ENCODE measurements at places on chromosomes 6 and 20.

DNA sequence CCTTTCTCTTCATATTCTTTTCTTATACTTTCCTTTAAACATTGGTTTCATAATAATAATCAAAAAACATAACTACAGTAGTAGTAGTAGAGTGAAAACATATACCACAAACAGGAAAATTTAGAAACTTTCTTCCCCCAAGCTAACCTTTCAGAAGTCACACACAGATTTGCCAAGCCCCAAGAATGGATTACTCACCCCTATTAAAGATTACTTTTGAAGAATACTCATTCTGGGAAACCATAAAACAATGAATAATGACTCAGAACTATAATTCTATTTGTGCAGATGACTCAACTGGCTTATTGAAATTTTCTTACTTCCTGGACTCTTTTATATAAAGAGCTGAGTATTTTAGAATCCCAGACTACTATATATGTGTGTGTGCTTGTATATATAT lies 119.4 kb upstream of the GJE1 start:
- DNase-seq = no peak

- no peak for DNase-seq
Observed at GRCh38 chr6:143765422-143766184, 77.5 kb upstream of the LTV1 start.

DNA sequence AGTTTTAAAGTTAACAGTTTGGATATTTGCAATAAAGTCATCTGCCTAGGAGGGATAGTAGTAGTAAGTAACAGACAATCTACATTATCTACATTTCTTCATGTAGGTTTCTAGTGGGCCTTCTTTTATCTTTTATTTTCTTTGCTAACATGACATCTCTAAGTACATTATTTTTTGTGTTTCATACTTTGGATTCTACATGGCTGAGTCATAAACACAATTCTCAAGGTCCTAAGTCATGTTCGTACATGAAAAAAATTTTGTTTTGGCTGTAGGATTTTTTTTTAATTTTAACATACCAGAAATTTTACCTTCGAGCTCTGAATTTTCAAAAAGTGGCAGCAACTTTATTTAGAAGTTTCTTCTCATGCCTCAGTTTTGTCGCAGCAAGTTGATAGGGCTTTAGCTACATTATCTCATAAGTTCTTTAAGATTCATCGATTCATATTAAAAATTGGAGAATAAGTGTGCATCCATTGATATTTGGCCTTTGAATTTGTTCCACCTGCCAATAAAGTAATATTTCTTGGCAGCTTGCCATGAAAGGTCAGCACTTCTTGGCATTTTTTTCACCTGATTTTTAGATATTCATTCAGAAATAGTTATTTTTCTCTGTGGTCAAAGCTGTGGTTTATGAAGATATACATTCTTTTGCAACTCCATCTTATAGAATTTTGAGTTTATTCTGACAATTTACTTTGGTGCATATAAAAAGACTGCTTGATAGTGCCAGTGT lies 146.2 kb downstream of the GRIK2 start:
- no peak for DNase-seq

GRCh38 chr6:151139524-151139923 lies 100.2 kb upstream of the AKAP12 start:
- DNase-seq = no peak

GRCh38 chr6:166608774-166609173 lies 18.3 kb downstream of the RPS6KA2 start:
- DNase-seq = no peak

- DNase-seq = peak; percentile 76
Observed at GRCh38 chr20:43752561-43753301, 25.9 kb upstream of the GTSF1L start.

- DNase-seq = no peak
Observed at GRCh38 chr20:25280051-25280573, 32.2 kb downstream of the PYGB start.

GRCh38 chr20:51469046-51469445 lies 73.5 kb downstream of the NFATC2 start:
- no peak for DNase-seq

GRCh38 chr6:14642842-14643241 lies 525.3 kb downstream of the CD83 start:
- no peak for DNase-seq

DNA sequence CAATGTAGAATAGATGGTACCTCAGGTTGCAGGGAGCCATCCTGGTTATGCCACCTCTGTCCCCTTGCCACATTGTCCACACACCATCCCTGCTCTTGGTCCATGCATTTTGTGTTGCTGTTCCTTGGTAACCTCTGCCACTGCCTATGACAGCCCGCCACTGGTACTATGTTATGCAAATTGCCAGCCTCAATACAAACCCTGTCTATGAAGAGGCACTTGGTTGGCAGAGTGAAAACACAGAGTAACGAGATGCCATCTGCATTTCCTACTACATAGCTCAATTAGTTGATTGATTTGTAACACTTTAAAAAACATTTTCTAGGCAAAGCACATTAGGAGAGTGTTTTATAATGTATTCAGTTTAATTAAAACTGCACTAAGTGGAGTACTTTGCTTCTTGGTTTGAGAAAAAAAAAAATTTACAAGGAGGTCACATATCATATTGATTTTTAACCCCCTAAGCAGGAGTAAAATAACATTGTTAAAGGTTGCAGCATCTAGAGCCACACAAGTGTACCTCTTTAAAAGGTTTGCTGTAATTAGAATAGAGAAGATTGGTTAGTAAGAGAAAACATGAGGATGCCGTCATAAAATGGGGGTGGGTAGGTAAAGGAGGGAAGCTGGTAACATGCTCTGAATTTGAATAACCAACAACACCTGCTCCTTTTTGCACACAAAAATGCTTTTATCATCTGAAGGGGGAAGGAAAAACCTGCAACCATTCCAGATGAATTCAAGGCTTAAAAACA lies 817.1 kb downstream of the KIF16B start:
- DNase-seq = no peak

- DNase-seq = no peak
Observed at GRCh38 chr6:87879132-87879861, 168.3 kb upstream of the SPACA1 start.

- DNase-seq = no peak
Observed at GRCh38 chr20:8250539-8251200, 118.6 kb downstream of the PLCB1 start.

DNA sequence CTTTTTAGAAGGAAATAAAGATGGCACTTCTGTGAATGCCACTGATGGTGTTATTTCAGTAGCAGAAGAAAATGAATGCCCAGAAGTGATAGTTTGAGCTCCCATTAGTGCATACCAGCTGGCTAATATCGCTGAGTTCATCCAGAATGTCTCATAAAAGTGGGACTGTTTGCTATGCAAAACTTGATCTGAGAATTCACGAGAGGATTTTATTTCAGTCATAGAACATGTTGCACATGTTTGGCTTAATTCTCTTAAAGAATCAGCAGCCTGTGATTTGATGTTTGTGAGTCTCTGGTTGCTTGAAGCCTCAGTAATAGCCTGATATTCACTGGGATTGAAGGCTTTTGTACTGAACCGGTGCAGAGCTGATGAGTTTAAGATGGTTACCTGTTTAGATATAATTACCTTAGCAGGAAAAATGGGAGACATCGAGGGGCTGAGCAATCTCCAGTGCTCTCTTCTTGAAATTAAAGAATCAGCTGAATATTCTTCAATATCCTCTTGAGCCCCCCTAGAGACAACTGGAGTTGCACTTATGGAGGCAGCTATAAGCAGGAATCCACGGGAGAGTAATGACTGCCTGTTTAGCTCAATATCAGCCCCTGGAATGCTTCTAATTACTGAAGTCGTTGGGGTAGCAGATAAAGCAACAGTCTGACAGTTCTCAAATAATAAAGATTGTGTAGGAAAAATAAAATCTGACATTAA lies 955.5 kb downstream of the PHF3 start:
- DNase-seq = no peak

DNA sequence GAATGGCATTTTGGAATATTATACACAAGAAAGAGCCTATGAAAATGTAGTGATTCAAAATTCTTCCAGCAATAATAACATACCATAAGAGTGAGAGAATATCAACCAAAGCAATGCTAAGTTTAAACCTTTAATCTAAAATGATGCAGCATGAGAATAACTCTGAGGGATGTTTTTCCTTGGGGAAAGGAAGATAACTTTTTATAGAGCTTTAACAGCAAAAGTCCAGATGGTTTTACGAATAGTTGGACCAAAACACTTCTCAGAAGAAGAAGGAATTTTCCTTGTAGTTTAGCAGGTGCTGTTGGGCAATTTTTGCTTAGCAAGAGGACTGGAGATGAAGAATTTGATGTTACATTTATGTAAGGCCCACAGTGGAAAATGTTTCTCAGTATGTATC lies 1503.2 kb downstream of the HACE1 start:
- DNase-seq = no peak

DNA sequence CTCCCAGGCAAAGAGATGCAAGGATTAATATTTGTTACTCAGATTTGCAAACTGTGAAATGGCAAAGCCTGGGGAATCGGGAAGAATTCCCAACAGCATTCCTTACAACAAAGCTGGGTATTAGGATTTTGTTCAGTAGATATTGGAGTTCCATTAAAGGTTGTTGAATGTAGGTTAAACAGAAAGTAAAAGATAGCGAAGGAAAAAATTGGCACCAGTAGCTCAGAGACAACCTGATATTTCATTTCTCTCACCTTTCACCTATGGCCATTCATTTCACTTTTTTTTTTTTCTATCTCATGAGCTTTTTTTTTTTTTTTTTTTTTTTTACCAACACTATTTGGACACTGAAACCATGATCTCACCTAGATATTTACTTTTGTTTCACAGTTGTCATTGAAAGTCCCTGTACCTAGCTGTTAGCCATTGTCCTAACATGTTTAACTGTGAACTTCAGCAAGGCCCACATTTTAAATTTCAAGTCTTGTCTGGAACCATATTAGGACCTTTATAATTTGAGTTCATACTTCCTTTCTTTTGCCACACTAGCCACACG lies 552.5 kb downstream of the HAO1 start:
- no peak for DNase-seq

- no peak for DNase-seq
Observed at GRCh38 chr20:51171141-51171540, 148.2 kb upstream of the KCNG1 start.

DNA sequence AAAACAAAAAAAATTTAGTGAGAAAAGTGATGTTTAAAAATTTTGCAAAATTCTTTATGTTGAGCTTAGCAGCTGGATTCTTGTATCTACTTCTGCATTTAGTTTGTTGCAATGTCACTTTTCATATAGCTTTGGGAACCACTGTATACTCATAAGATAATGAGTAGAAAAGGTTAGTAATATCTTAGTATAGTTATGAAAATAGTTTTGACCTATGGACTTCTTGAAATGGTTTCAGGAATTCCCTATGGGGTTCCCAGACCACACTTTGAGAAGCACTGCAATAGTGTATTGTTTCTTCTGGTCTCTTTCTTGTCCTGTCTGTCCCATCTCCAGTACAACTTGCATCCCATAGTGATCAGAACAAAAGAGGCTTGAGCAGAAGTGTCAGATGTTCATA lies 29.4 kb downstream of the PPP1R16B start:
- no peak for DNase-seq

GRCh38 chr6:25645916-25646315 lies 6.1 kb upstream of the SCGN start:
- no peak for DNase-seq

DNA sequence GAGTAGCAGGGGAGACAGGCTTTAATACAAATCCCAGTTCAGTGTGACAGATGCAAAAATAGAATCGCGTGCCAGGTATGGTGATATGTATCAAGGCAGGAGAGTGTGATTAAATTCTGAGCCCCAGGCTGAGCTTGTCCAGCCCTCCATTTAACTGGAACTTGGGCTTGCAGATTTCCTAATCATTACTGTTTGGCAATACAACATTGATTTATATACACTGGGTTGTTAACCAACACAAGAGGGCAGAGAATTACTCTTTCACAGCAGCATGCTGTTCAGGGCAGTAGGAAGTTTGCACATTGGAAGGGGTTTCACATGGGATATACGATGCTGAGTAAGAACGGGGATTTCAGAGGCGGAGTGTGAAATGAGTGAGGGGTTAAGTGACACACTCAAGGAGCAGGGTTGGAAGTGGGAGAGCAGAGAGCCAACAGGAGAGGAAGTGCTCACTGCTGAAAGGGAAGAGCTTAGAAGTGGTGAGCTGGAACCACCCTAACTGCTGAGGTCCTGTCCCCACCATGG lies 70.8 kb upstream of the ATXN1 start:
- DNase-seq = no peak

DNA sequence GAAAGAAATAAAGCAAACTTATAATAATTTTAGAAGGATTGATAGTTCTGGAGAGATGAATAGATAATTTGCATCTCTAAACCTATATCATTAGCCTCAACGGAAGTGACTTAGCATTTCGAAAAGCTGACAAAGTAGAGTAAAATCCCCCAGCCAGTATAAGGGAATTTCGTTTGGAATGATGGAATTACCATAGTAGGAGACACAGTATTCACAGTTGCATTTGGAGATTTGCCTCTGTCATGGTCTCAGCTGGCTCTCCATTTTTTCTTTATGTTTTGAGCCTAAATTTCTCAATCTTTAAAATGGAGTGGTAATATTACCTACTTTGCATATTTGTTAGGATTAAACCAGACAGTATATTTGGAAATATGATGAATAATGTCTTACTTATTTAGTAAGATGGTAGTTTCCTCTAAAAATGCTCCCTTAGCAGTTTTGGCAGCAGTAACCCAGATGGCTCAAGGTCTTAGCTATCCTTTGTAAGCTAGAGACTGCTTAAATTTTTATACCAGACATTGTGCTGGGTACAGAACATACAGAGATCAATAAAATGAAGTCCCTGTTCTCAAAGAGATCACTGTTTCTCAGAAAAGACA lies 58.2 kb downstream of the SMAP1 start:
- no peak for DNase-seq

DNA sequence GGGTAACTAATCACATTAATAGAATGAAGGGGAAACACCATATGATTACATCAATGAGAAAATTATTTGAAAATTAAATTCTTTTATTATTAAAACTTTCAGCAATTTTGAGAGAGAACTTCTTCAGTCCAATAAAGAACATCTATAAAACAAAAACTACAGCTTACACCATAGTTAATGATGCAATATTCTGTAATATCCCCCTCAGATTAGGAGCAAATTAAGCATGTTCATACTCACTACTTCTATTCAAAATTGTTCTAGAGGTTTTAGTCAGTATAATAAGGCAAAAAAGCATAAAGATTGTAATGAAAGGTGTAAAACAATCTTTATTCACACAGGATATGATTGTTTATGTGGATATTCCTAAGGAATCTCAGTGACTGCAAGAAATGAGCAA lies 465.4 kb downstream of the CD109 start:
- no peak for DNase-seq

- DNase-seq = no peak
Observed at GRCh38 chr6:2502096-2502997, 248.4 kb downstream of the MYLK4 start.

- DNase-seq = no peak
Observed at GRCh38 chr6:146358431-146359046, 185.1 kb upstream of the RAB32 start.

GRCh38 chr20:62760471-62760855 lies 35.8 kb upstream of the MRGBP start:
- no peak for DNase-seq

GRCh38 chr6:33815854-33816253 lies 12.1 kb upstream of the MLN start:
- peak; percentile 38 for DNase-seq

Data from activated CD8-positive, alpha-beta T cell treated with anti-CD3 and anti-CD28 coated beads for 36 hours (primary cell).